ENCODE measurements at places on chromosomes 6 and 20.

DNA sequence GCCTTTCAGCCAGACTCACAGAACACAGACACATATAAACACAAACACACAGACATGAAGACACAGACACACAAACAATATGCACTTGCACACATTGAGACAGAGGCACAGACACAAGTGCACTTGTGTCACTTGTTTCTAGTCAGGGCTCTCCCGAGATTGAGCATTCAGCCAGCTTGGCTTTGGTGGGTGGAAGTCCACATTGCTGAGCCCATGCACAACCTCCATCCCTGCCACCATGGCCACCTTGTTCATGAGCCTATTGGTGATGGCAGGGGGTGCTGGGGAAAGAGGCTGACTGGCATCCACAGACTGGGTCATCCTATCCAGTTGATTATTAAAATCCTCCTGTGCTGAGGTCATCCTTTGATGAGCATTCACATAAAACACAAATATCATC, 11.5 kb upstream of the CST7 start:
- no peak for DNase-seq

GRCh38 chr6:166419717-166420116, 37.0 kb upstream of the MPC1 start:
- DNase-seq = no peak

DNA sequence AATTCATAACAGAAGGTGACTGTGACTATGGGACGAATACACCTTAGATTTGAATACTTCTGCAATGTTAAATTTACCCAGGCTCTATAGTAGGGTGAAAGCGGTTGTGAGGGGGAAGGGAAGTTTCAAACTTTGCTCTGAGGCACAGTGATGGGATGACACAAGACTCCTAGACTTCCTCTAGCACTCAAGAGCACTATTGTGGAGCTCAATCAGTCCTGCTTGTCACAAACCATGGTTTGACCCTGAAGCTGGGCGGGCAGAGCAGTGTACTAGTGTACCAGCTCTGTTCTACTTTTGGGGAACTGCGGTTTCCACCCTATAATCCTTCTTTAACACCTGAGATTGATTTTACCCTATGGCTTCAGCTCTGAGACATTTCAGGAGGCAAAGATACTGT, 17.1 kb downstream of the TRIM27 start:
- DNase-seq = no peak

DNA sequence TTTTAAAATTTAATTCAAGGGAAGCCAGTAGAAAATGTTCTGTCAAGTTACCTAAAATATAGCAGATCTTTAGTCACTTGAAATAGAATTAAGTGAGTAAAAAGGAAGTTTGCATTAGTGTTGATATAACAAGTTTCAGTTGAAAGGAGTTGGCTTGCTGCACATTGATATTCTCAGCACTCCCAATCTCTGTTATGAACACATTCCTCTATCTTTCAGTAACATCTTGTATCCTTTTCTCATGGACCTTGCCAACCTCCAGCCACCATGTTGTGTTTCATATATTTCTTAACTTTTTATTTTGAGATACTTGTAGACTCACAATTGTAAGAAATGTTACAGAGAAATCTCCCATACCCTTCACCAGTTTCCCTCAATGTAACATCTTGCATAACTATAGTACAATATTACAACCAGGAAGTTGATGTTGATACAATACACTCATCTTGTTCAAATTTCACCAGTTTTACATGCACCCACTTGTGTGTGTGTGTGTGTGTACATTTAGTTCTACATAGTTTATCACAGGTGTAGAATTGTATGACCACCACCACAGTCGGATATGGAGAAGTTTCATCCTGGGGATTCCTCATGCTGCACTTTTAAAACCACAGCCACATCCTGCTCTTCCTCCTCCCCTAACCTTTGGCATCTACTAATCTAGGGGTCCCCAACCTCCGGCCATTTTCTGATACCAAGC, 20.2 kb upstream of the PAQR8 start:
- no peak for DNase-seq

GRCh38 chr20:32965115-32965514, 39.1 kb downstream of the SUN5 start:
- DNase-seq = no peak

GRCh38 chr20:17417225-17417624, 114.0 kb downstream of the BFSP1 start:
- no peak for DNase-seq

- no peak for DNase-seq
Observed at GRCh38 chr6:157203312-157203744, 120.0 kb downstream of the TMEM242 start.

DNA sequence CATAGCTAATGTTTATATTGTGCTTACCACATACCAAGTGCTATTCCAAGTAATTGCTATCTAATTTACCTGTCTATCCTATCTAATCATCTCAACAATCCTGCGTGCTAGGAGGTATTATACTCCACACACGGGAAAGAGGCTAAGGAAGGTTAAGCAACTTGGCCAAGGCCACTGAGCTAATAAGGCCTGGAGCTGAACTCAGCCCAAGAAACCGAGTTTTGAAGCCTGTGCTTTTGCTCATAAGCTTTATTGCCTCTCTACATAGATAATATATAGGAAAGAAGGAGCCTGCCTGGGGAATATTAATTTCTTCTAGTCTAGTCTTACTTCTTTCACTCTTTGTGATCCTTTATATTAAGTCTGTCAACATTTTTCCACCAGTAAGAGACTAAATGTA, 67.8 kb upstream of the ADGRF4 start:
- no peak for DNase-seq

DNA sequence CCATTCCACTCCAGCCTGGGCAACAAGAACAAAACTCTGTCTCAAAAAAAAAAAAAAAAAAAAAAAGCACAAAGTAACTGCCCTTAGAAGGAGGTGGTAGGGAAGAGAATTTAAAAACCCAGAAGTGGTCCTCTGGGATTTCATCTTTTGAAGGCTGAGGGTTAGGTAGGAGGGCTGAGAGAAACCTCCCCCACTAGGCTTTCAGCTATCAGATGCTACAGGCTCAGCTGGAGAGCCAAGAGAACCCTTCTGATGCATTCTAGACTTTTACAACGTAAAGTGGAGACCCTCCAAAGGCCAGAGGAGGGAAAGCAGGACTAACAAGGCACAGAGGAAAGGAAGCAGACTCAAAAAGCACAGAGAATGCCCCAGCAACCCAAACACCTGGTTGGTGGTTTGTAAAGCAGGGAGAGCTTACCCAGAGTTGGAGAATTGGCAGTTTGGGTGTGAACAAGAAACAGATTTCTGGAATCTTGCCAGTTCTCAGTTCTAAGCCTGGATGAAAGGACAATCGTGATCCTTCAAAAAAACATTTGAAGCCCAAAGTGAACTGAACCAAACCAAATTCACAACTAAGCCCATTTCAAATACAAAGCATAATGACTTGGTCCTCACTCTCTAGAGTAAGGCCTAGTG, 23.2 kb upstream of the SPAG4 start:
- DNase-seq = no peak

GRCh38 chr6:169115632-169116031, 138.0 kb downstream of the THBS2 start:
- DNase-seq = no peak

DNA sequence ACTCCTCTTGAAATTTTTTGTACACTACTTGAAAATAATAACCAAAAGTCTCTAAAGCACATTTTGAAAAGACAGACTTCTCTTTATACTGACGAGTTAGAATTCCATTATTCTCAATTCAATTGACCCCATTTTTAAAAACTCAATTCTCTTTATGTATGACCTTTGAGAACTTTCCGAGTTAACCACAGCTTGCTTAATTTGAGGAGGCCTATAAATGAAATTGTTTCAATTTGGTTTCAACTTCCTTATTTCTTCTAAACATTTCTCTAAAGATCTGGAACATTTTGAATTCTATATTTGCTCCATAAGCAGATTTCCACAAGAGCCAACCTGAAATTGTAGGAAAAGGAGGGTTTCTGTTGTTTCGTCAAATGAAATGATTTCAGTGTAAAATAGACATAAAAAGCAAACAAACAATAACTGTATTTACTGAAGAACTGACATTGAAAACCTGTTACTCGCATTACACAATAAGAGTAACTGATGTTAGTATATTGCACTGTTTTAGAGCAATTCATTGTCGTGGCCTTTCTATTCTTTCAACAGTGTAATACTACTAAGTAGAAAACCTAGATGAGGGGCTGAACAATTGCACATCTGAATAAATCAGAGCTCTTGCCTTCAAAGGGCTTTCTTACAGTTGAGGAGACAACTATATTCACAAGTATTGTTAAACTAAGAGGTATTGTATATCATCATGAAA, 223.6 kb downstream of the HIVEP2 start:
- no peak for DNase-seq

DNA sequence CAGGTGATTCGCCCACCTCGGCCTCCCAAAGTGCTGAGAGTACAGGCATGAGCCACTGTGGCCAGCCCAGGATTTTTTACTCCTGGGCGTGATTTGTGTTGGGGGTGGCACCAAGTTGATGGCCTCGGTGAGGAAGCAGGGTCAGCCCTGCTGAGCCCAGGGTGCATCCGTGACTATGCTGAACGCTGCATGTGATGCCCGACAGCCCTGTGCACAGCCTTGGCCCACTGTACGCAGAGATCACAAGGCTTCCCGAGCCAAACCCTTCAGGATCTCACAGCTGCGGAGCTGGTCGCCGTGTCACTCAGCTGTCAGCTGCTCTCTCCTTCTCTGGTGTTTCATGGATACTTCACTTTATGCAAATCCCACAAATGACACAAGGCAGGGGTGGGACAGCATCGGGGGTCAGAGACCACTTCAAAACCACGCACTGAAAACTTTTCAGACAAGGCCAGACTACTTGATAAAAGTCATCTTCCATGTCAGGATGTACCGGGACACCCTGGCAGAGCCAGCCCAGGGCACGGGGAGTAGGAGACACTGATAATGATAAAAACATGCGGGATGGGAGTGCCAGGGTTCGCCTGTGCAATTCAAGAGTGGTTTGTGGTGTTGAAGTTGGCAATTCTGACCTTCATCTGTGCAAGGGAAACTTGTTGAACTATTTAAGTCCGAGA, 31.2 kb upstream of the RPS6KA2 start:
- no peak for DNase-seq

- DNase-seq = no peak
Observed at GRCh38 chr20:3237958-3238615, 903 bp downstream of the SLC4A11 start.

GRCh38 chr6:39044181-39044580, 4.4 kb upstream of the GLP1R start:
- DNase-seq = no peak

DNA sequence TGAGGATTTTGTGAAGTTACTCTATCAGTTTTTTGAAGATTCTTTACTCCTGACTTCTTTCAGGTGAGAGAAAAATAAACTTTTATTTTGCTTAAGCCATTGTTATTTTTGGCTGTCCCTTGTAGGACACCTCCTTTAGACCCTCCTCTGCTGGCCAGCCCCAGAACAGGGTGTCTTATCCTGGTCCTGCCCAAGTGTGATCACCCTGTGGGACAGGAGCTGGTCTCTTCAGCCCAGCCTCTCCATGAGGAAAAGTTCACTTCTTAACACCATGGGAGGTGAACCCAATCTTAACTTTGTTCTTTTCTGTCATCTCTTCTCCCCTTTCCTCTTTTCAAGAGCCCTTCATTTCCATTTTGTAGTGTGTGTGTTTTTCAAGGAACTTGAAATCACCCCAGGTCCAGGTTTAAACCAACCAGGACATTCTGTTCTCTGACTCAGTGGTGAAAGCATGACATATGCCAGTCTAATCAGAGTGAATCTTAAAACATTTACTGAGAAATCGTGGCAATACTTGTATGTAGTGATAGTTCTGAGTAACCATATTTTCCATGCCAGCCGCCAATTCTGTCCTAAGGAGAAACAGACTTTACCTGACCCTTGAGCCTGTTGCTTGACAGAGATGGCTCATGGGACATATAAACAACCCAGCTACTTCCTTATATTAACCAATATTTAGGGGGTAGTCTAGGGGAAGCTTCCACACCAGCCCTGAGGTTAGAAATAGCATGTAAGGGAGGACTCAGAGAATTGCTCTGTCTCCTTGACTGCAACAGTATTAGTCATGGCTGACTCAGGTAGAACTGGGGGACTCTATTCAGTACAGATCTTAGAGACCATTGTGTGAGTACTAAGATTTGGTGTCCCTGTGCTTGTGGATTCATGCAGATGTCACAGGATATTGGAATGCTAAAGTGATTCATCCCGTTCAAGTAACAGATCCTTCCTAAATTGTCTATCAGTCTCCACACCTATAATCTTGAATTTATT, 48.8 kb downstream of the FLRT3 start:
- DNase-seq = peak; percentile 42

DNA sequence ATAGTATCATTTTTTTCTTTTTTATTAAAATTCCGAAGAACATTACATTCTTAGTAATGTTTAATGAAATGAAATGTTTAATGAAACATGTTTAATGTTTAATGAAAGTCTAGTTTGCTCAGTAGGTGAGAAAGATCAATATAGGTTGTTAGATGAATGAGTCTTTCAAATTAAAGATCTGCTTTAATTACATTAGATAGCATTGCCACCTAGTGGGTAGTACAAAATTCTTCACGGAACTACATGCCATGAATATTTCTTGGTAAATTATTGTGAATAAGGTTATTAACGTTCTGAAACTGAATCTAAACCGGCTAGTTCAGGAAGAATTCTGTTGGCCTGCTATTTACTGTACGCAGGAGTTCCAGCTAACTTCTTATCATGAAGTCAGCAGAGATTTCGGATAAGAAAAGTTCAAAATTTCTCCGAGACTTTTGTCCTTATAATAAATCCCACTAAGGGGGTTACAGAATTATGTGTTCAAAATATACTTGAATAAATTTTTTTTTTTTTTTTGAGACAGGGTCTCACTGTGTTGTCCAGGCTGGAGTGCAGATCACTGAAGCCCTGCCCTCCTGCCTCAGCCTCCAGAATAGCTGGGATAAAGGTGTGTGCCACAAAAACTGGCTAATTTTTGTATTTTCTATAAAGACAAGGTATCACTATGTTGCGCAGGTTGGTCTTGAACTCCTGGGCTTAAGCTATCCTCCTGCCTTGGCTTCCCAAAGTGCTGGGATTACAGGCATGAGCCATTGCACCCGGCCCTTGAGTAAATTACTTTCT, 7.9 kb upstream of the GMNN start:
- peak; percentile 43 for DNase-seq

GRCh38 chr6:113626475-113626874, 230.7 kb upstream of the MARCKS start:
- no peak for DNase-seq

- peak; percentile 95 for DNase-seq
Observed at GRCh38 chr6:31007694-31008093, 2.6 kb upstream of the MUC22 start.

DNA sequence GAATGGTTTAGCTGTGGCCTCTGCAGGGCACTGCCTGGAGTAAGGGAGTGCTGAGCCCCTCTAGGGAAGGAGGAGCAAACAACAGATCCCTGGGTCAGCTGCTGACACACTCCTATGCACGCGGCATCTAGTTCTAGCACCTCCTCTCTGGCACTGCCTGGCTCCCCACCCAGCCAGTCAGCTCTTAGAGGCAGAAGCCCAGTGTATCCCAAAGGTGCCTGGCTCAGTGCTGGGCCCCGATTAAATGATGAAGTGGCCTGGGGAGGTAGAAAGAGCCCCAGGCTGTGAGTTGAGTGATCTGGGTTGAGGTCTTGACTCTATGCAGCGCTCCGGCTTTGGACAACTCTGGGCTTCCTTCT, 7.6 kb upstream of the VEGFA start:
- no peak for DNase-seq

Data from fibroblast of skin of back (primary cell).